ENCODE measurements at places on chromosomes 2 and 18. TPM values are rescaled to one million over a fixed set of nuclear protein-coding genes. Genes with fewer than 3 reads are reported as not detected.

The GAL3ST2 gene
- polyA plus RNA-seq, result not detected

The KIF5C gene
- polyA plus RNA-seq, result 0.92 TPM

The PLEKHH2 gene
- 0.33 TPM for polyA plus RNA-seq

GRCh38 chr2:22110244-22110651 lies 986.5 kb downstream of the TDRD15 start:
- no peak overlapping the region for H3K4me3 ChIP-seq
- DNase-seq, result no peak
- no peak overlapping the region for H3K27ac ChIP-seq
- H3K36me3 ChIP-seq, result no peaks in the 10 kb centered on the region
- no peaks in the 10 kb centered on the region for H3K4me1 ChIP-seq

DNA sequence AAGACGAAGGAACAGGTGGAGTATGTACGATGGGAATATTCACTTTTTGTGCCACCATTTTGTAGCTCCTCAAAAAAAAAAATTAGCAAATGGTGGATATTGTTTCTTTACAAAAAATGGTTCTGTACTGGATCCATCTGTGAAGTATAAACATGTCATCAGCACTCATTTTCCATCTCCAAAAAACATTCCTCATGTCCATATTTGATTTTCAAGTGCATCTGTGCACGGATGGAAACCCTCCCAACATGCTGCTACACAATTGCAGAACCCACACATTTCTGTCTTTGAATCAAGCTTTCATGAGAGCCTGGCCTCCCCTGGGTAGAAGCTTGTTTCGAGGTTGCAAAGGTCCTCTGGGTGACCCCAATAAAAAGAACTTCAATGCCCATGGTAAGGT lies 59.6 kb upstream of the ZEB2 start:
- no peaks in the 10 kb centered on the region for H3K27me3 ChIP-seq
- H3K4me3 ChIP-seq, result no peak overlapping the region
- H3K27ac ChIP-seq, result no peak overlapping the region
- no peak for DNase-seq

GRCh38 chr2:133967326-133967725 lies 286.5 kb upstream of the MGAT5 start:
- H3K27me3 ChIP-seq, result no peaks in the 10 kb centered on the region
- H3K27ac ChIP-seq, result no peak overlapping the region
- H3K4me1 ChIP-seq, result no peaks in the 10 kb centered on the region
- no peaks in the 10 kb centered on the region for H3K36me3 ChIP-seq
- DNase-seq, result no peak

- H3K4me3 ChIP-seq, result no peak overlapping the region
- H3K36me3 ChIP-seq, result no peaks in the 10 kb centered on the region
- H3K4me1 ChIP-seq, result no peaks in the 10 kb centered on the region
These were observed 156.6 kb downstream of the DOK6 start for GRCh38 chr18:69557282-69557681.

DNA sequence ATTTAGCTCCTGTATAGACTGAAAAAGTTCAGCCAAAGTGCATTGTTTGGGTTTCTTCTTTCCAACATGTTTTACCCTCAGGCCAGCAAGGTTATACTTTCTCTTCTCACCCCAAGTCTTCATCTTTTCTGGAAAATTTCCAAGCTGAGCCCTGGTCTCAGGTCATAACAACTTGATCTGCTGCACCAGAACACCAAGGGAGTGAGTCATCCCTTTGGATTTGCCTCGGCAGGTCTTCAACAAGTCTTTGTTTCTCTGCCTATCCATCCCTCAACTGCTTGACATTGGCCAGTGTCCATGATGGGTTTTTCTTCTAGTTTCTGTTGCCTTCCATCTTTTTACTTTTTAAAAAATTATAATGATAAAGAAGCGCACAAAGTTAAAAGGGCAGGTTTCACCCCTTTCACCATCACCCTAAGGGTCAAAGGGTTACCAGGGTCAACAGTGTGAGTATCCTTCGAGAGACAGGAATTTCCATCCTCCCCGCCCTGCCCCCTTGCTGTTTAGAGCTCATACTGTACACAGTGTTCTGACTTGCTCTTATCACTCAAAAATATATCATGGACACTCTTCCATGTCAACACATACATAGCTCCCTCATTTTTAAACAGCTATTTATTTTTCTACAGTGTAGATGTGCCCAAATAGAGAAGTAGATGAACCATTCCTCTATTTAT lies 5.7 kb upstream of the SPATS2L start:
- H3K36me3 ChIP-seq, result no peaks in the 10 kb centered on the region
- H3K27ac ChIP-seq, result no peak overlapping the region
- no peaks in the 10 kb centered on the region for H3K27me3 ChIP-seq
- DNase-seq, result no peak

GRCh38 chr2:120469426-120469825 lies 123.5 kb downstream of the INHBB start:
- no peak overlapping the region for H3K27ac ChIP-seq
- no peak for DNase-seq
- no peaks in the 10 kb centered on the region for H3K4me1 ChIP-seq
- no peak overlapping the region for H3K4me3 ChIP-seq

- H3K27me3 ChIP-seq, result no peaks in the 10 kb centered on the region
- no peak overlapping the region for H3K4me3 ChIP-seq
- no peaks in the 10 kb centered on the region for H3K36me3 ChIP-seq
- H3K4me1 ChIP-seq, result no peaks in the 10 kb centered on the region
These were observed 266.6 kb downstream of the NR4A2 start for GRCh38 chr2:156065912-156066311.

DNA sequence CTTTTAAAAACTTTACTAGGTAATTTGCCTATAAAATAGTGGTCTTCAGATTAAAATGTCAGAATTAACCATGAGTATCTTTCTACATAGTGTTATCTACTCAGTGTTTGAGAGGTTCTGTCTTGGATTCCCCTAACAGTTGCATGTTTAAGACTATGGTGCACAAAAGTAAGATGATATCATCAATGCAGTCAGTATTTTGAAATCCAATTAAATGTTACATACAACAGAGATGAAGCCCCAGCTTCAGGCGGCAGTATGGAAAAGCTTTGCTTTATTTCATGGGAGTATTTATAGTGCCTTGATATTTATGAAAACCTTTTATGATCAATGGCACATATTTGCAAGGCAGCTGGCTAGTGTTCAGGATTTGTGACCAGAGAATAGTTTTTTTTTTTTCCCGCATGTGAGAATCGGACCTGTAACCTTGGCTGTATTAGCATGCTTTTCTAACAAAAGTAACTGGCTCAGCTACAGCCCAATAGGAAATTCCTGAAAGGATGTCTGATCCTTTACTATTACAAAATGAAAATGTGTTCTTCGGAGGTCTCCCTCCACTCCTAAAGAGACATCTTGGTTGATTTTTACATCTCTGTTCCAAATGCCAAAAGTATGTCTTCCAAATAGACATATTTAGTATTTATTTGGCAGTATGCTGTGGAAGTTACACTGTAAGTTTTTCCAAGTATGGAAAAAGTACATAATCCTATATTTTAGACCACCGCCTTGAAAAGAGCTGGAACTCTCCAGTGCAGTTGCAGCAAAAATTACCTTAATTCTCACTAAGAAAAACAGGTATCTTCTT lies 319.3 kb upstream of the UBE2E3 start:
- no peak overlapping the region for H3K4me3 ChIP-seq
- no peaks in the 10 kb centered on the region for H3K27me3 ChIP-seq
- DNase-seq, result no peak
- no peaks in the 10 kb centered on the region for H3K4me1 ChIP-seq

DNA sequence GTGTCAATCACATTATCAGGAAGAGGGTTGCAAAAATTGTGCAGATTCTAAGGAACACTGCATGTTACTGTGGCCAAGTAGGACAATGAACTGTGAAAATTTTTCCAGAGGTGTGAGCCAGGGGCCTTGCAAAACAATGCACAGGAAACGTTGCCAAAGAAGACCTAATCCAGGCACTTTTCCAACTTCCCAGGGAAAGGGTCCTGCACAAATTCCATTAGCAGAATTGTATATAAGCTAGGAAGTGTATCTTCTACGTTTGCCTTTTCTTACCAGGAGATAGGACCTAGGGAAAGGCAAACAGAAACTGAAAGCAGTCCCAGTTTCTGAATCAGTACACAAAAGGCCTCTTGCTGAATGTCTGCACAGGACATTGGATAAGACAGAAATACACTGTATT lies 1888.3 kb upstream of the CELF4 start:
- H3K27ac ChIP-seq, result no peak overlapping the region
- no peak overlapping the region for H3K4me3 ChIP-seq
- DNase-seq, result no peak
- H3K4me1 ChIP-seq, result no peaks in the 10 kb centered on the region
